Left lung (tissue), 14 donors: ENCODE measurements at places on chromosomes 3 and 15. TPM values are rescaled to one million over a fixed set of nuclear protein-coding genes. Genes with fewer than 3 reads are reported as not detected.

LEKR1 gene
- 2.2 TPM for polyA plus RNA-seq

DNA sequence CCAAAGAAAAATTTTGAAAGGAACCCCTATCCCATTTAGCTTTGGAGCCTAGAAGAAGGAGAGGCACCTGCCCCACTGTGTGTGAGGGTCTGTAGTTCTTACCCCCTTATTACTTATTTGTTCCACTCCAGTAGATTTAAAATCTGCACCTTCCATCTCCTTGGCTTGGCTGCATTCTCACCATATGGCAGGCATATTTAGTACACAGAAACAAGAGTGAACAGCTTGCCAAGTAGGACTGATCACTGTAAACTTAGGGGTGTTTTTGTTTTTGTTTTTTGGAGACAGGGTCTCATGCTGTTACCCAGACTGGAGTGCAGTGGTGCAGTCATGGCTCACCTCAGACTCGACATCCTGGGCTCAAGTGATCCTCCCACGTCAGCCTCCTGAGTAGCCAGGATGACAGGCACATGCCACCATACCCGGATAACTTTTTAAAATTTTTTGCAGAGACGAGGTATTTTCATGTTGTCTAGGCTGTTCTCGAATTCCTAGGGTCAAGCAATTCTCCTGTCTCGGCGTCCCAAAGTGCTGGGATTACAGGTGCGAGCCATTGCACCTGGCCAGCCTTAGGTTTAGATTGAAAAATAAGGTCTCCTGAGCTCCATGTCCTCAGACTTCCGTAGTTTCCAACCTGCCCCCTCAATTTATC is 14.1 kb upstream of the ANXA2 start:
- DNase-seq = no peak

GRCh38 chr15:92914768-92915221 is 14.7 kb downstream of the CHD2 start:
- DNase-seq = no peak

CAND2 gene
- 8.4 TPM for polyA plus RNA-seq
